ENCODE measurements at places on chromosomes 1 and 21. TPM values are rescaled to one million over a fixed set of nuclear protein-coding genes. Genes with fewer than 3 reads are reported as not detected.

EEIG2 gene
- 9.5 TPM for total RNA-seq

S100A7A gene
- total RNA-seq: not detected

DNA sequence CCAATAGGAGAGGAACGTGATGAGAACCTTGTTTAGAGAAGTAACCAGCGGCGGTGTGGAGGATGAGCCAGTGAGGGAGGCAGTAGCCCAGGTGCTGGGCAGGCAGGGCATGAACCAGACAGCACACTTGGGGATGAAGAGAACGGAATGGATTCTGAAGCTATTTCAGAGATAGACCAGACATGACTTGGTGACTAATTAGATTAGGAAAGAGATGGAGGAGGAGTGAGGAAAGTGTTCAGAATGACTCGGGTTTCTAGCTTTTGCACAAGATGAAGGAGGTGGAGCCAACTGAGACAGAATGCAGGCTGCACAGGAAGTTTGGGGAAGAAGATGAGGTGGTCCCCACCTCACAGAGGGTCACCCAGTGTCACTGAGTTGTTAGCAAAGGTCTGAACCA lies 5.1 kb downstream of the PEF1 start:
- DNase-seq: peak; percentile 28

GRCh38 chr1:236320671-236321070 lies 38.9 kb upstream of the ERO1B start:
- no peak for DNase-seq

- DNase-seq: no peak
Observed at GRCh38 chr1:156884560-156885184, 8.8 kb upstream of the PEAR1 start.
